ENCODE measurements at places on chromosomes 16 and 17.
A peak's percentile ranks its signal among the peaks of the same experiment; 100 is the strongest.

DNA sequence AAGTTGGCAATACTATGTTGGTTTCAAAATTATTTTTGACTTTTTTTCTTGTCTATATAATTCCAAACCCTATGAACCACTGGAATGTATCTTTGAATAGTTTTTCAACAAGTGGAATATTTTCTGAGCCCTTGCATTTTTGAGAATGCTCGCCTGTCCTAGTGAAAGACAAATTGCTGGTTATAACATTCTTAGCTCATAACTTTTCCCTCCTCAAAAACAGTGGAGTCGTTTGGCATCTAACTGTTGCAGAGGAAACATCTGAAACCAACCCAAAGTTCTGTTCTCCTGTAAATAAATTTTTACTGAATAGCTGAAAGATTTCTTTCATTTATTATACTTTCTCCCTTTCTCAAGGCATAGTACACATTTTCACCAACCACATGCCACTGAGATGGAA, 11.3 kb upstream of the COX10 start:
- peak; percentile 84 for DNase-seq

DNA sequence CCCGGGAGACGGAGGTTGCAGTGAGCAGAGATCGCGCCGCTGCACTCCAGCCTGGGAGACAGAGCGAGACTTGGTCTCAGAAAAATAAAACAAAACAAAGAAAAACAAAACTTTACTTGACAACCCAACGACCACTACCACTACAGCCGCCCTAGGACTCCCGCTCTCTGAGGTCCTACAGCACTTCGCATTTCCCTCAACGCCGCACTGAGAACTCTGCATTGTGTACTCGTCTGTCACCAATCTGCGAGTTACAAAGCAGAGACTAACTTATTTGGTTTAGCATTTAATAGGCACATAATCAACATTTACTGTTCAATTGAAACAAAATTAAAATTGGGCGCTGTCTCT, 479 bp upstream of the ZNF207 start:
- no peak for DNase-seq

- DNase-seq, result no peak
Measured at GRCh38 chr16:85027958-85028684, 526 bp downstream of the KIAA0513 start.

GRCh38 chr17:8137645-8138373, 13.9 kb upstream of the HES7 start:
- no peak for DNase-seq

- no peak for DNase-seq
Measured at GRCh38 chr17:55731586-55732250, 9.1 kb upstream of the TMEM100 start.

DNA sequence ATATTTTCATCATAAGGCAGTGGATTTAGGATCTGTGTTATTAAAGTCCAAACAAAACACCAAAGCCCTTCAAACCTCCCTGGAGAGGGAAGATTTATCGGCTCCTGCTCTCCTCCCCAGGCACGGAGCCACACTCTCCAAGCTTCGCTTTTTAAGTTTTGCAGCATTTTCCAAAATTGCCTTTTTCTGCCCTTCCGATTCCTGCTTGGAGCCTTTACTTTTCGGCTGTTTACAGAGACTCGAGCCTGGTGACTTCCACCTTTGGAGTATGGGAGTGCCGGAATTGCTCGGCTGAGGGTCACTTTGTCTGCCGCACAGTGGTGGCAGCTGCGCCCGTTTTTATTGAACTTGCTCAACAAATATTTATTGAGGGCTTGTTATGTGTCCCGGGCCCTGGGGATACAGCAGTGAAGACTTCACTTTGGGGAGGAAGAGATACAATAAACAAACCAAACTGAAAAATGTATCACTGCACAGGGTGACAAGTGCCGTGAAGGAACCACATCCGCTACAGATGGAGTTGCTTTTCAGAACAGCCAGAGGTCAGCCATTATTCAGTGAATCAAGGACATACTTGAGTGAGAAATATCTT, 185.5 kb downstream of the NTN1 start:
- DNase-seq, result no peak

DNA sequence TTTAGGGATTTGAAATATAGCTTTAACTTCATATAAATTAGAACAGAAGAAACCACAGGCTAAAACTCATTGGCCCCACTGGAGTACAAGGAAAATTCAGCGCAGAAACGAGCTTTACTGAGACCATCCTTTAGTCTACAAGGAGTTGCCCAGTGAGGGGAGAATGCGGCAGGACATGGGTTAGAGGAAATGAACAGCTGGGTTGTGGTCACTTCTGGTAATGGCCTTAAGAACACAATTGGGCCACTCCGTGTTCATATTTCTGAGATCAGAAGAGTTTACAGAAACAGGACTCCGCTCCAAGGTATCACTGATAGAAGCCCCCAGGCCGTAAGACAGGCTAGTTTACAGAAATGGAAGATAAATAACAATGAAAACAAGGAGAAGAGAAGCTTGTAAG, 188.3 kb downstream of the ZFHX3 start:
- no peak for DNase-seq

DNA sequence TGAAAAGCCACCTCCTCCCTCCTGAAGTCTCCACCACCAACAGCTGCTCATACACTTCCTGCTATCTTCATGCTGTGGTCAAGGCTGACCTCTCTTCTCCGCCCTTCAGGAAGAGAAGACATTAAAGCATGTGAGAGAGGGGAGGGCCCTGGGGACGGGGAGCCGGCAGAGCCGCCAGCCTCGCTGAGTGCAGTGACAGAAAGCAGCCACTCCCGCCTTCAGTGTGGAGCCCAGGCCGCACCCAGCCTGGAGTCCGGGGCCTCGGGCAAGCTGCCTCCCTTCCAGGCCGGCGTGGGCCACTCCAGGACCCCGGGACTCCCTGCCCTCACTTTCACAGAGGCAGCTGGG, 94.7 kb upstream of the TNRC6C start:
- no peak for DNase-seq

DNA sequence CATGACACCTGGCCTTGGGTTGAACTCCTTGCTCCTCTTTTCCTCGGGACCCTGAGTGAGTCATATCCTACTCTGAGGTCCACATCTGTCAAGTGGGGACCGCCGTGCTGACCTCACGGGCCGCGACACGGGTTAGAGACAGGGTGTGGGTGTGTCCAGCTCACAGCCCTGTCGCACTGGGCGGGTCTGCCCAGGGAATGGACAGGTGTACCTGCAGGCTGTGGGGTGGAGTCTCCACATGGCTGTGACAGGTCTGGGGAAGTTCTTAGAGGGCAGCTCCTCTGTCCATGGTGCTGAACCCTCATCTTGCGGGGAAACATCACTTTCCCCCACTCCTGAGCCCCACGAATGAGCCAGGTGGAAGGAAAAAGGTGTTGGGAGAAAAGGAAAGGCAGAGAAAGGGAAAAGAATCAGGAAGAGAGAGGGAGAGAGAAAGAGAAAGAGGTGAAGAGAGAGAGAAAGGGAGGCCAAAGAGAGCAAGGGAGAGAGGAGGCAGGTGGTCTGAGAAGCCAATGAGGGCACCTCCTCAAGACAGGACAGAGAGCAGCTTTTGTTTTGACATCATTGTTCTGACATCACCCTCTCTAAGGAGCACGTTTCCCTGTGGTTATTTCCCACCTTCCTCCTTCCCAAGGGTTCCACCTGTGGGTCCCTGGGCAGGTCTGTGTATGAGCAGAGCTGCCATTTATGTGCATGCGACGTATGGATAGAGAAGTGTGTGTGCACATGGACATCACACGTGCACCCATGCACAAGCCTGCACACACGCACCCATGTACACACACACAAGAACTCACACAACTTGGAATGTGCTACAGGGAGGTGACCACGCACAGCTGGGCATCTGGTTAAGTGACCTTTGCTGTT, 32.6 kb upstream of the CBFA2T3 start:
- no peak for DNase-seq

- DNase-seq, result no peak
Measured at GRCh38 chr17:17164676-17165075, 41.5 kb downstream of the PLD6 start.

- no peak for DNase-seq
Measured at GRCh38 chr17:65365169-65365568, 196.3 kb downstream of the AXIN2 start.

- no peak for DNase-seq
Measured at GRCh38 chr17:67164302-67164701, 80.7 kb downstream of the HELZ start.

DNA sequence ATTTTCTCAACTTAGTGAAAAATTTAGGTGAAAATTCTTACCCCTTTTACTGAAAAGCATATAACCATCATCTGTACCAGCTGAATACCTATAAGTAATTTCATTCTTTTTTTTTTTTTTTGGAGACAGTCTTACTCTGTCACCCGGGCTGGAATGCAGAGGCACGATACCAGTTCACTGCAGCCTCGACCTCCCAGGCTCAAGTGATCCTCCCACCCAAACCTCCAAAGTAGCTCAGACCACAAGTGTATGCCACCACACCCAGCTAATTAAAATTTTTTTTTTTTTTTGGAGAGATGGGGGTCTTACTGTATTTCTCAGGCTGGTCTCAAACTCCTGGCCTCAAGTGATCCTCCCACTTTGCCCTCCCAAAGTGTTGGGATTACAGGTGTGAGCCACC, 33.8 kb downstream of the TUBD1 start:
- no peak for DNase-seq

GRCh38 chr17:73342050-73342522, 30.3 kb upstream of the CDC42EP4 start:
- DNase-seq, result no peak

DNA sequence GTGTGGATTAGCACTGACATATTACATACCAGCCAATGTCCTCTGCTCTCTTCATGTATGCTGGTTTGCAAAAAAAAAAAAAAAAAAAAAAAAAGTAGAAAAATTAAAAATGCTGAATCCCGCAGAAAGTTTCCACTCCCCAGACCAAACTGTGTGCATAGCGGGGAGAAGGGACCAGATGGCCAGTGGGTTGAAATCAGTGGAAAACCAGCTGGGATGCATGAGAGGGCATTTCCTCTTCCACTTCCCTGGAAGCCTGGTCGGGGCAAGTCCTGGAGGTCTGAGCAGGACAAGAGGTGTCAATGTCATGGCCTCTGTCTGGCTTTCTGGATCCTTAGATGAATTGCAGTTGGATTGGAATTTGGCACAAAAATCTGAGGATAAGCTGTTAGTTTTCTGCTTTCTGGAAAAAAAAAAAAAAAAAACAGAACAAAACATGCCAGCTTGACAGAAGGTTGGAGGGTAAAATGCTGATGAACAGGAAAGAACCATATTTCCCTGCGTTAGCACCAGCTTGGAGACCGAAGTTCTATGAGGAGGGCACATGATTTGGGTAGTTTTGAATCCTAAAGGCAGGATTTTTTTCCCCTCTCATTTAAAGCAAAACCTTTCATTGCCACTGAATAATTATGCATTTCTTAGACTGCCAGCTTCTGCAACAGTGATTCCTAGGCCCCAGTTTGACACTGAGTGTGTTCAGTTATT, 941.5 kb upstream of the EEF2KMT start:
- DNase-seq, result no peak

GRCh38 chr16:30813821-30814189, 26.8 kb upstream of the ZNF629 start:
- DNase-seq, result no peak

DNA sequence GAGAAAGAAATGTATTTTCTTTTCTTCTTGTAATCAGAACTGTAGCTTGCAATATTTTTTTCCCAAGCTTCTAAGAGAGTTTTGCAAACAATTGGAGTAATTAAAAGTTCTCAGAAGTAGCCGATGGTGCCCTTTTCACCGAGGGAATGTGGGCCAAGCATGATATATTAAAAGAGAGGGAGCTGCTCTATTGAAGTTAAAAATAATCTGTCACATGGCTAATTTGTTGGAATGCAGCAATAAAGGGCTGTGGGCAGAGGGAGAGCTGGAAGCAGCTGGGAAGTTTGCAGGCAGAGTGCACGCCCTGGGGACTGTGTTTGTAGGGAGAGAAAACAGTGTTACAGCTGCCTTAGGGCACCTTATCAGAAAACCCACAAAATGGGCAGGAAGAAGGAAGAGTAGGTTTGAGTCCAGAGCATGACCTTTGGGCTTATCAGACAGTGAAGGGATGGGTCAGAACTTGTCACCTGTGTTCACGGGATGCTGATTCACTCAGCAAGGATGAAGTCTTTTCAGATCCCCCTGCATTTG, 18.5 kb upstream of the TERF2 start:
- DNase-seq, result no peak

DNA sequence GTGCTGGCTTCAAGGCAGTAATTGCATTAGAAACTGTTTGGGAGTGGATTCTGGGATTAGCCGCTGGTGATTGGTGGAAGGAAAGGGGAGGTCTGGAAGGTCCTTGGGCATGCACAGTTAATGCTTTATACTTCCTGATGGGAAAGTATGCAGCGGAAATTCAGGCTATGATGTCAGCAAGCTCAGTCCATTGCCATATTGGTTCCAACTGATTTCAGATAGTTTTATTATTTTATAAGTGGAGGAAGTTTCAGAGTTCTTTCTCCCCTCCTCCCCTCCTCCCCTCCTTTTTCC, 8.1 kb upstream of the CMTR2 start:
- DNase-seq, result no peak

DNA sequence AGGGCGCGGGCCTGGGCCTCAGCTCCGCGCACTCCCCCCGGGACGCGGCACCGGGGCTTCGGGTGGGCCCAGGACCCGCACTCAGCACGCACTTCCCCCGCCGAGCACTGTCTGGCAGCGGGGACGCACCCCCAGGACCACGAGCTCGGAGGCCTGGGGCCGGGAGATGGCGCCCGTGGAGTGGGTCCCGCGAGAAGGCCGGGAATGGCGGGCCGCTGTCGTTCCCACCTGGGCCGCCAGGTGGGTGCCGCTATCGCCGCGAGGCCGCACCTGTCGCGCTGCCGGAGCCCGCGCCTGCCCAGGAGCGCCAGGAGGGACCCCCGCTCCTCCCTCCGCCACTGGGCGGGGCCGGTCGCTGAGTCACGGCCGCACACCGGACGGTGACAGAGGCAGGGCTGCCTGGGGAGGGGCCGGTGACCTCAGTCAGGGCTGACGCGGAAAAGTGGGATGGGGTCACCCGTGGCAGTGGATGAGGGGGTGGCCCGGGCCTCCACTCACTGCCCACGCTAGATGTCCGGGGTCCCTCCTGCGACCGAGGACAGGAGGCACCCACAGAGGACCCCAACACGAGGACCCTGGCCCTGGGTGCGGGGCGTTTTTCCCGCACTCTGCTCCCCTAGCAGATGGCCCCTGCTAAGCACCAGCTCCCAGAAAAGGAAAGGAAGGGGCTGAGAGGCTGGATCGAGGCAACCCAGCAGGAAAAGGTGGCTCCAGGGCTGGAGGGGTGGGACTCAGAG, 6.9 kb upstream of the ACTG1 start:
- DNase-seq, result no peak

DNA sequence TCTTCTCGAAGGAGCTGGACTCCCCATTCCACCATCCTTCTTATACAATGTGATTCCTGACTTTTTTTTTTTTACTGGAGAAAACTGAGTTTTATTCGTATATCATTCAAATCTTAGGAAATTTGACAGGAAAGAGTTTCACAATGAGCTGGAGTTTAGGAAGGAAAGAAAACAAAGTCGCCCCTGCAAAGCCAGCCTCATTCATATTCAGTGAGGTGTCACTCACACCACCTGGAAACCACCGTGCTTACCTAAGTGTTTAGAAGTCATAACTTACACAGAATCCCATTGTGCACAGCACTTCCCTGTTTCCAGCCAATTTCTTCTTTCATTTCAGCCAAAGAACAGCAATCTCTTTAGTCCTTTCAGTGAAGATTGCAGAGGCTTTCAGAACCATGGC, 90.3 kb upstream of the CHMP6 start:
- no peak for DNase-seq

All from fibroblast of skin of left biceps (primary cell).